Esophagus squamous epithelium (tissue), 5 donors: ENCODE measurements at places on chromosomes 12 and 14.

- DNase-seq: no peak
These were observed 58.3 kb upstream of the DLK1 start for GRCh38 chr14:100668352-100668751.

- DNase-seq: no peak
These were observed 70.1 kb downstream of the CLIP1 start for GRCh38 chr12:122352394-122352793.

- DNase-seq: no peak
These were observed 5.7 kb upstream of the ZNF385A start for GRCh38 chr12:54390176-54390667.

GRCh38 chr12:90126125-90126524, 417.5 kb upstream of the ATP2B1 start:
- DNase-seq: no peak

DNA sequence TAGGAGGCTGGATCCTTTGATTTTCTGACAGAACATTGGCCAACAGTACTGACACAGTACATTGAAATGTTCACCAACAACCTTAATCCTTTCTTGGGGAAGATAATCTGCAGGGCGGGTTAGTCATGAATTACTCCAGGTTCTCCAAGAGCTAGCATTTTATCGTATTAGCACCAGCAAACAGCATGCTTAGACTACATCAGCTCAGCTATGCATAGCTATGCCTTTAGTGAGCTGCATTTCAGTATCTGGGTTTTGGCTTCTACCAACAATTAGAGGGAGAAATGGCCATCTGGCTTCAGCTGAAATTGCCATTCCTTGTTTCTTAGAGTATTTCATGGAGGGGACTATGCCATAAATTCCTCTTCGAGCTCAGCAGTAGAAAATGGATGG, 33.8 kb downstream of the SAMD4A start:
- DNase-seq: no peak

- DNase-seq: no peak
These were observed 17.6 kb downstream of the C14orf132 start for GRCh38 chr14:96056509-96057422.

DNA sequence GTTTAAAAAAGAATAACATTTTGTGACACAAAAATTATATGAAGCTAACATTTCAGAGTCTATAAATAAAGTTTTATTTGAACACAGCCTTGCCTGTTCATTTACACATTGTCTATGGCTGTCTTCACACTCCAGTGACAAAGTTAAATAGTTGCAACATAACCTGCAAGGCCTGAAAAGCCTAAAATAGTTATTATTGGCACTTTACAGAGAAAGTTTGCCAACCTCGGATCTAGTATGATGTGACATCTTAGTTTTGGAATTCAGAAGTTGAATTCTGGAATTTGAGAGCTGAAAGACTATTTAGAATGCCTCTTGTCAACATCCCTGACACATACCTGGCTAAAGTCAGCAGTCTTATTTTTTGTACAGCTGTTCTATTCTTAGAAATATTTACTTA, 68.3 kb downstream of the DYRK2 start:
- no peak for DNase-seq

- DNase-seq: no peak
These were observed 5.1 kb downstream of the ARHGDIB start for GRCh38 chr12:14956024-14956891.

- no peak for DNase-seq
These were observed 380.5 kb upstream of the GARIN6 start for GRCh38 chr12:99267038-99267437.

DNA sequence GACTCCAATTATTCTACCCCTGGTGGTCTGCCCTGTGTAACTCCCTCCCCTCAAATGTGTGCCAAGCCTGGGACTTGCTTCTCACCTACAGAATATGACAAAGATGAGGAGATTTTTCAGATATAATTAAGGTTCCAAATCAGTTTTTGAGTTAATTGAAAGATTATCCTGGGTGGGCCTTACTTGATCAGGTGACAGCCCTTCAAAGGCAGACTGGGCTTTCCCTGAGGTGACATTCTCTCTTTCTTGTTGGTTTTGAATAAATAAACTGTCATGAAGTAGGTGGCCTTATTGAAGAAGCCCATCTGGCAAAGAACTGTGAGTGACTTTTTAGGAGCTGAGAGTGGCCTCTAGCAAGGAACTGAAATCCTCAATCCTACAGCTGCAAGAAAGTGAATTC, 106.0 kb downstream of the BRMS1L start:
- DNase-seq: no peak

GRCh38 chr12:14930299-14930698, 8.0 kb downstream of the ERP27 start:
- DNase-seq: no peak

DNA sequence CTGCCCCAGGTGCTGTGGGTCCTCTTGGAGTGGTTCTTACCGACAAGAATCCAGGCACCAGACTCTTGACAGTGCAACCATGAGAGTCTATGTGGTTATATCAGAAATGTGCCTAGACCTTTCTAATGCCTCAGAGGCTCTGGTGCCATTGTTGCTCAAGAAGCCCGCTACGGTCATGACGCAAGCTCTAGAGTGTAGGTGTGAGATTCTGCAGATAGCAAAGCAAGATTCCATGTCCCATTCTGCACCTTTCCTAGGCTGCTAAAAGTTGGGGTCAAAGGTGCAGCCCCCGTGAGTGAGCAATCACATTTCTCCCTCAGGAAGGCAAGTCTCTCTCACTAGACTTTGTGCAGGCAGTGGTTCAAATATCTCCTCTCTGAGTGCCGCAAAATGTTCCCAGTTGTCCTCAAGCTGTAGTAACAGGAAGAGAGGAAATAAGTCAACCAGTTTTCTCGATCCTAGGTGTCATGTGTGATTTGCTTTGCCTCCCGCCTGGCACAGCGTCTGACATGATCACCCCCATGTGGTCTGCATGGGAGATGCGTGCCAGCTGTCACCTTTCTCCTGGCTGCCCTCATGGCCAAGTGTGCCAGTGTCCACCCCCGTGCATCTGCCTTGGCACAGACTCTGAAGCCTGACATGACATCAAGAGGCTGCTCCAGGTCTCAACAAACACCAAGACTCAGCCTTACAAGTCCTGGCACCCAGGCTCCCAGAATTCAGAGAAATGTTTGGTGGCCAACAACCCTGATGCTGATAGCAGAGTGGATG, 122.5 kb upstream of the COCH start:
- no peak for DNase-seq

- DNase-seq: no peak
These were observed 47.9 kb downstream of the FBXW8 start for GRCh38 chr12:116958402-116959197.

GRCh38 chr12:31471051-31471450, 119.9 kb downstream of the DENND5B start:
- DNase-seq: no peak

DNA sequence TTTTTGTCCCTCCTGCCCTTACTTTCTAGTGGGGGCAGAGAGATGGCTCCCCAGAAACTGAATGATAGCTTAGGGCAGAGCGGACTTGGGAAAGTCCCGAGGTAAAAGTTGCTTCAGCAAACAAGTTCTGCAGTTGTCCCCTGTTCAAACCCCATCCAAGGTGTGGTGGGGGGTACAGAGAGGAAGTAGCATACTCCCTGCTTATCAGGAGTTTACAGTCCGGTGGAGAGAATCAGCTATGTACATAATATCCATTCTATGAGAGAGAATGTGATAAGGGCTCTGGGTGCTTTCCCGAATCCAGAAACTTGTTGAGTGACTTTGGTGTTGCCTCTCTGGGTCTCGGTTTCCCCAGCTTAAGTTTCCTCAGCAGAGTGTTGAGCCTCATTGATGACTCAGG, 40.4 kb upstream of the VRK1 start:
- DNase-seq: no peak
